ENCODE measurements at places on chromosomes 4 and X. TPM values are rescaled to one million over a fixed set of nuclear protein-coding genes. Genes with fewer than 3 reads are reported as not detected.

The MAGEA4 gene
- not detected for total RNA-seq

DNA sequence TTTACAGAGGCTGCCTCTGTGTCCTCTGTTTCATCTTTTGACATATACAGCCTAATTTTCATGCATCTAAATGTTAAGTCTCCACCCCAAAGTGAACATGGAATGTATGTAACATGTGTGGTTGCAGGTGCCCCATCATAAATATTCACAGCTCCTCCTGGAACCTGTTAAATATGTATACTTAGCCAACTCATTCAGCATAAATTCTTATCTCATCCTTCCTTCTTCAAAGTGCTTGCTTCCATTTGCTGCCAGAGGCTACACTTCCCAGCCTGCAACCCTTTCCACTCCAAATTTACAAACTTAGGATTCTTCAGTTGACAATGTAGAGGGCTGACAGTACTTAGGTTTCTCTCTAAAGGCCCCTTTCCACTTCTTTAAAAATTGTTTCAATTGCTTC, 60.6 kb downstream of the F8 start:
- DNase-seq = no peak
- no peaks in the 10 kb centered on the region for H3K4me1 ChIP-seq

GRCh38 chrX:149470955-149471354, 34.2 kb downstream of the IDS start:
- no peaks in the 10 kb centered on the region for H3K27me3 ChIP-seq
- H3K4me1 ChIP-seq = no peaks in the 10 kb centered on the region
- no peaks in the 10 kb centered on the region for H3K36me3 ChIP-seq
- DNase-seq = peak; percentile 70
- H3K4me3 ChIP-seq = no peak overlapping the region
- no peak overlapping the region for H3K27ac ChIP-seq

DNA sequence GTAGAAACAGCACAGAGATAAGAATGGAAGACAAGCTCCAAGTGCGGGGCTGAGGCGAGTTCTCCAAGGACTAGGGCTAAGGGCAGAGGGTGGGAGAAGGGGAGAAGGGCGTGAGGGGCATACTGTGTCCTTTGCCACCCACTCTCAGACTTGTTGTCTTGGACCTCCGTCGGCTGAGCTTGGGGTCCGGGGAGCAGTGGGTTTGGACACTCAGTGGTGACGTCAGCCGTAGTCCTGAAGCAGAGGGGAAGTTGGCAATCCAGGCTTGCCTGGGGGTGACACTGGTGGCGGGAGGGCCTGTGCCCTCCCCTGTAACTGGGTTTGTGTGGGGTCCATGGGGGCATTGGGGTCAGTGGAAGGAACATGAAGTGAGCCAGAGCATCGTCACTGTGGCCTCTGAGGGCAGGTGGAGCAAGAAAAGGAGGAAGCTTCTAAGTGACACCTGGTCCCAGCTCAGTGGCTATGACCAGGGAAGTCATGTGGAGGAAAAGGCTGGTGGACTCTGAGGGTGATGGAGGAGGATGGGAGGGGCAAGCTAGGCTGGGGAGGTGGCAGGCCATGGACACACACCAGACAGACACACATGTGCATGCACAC, 17.6 kb downstream of the CD99 start:
- peaks cover 6% of the 10 kb centered on the region for H3K36me3 ChIP-seq
- no peak for DNase-seq
- no peak overlapping the region for H3K4me3 ChIP-seq
- H3K4me1 ChIP-seq = peaks cover 81% of the 10 kb centered on the region
- no peak overlapping the region for H3K27ac ChIP-seq
- no peaks in the 10 kb centered on the region for H3K27me3 ChIP-seq

DNA sequence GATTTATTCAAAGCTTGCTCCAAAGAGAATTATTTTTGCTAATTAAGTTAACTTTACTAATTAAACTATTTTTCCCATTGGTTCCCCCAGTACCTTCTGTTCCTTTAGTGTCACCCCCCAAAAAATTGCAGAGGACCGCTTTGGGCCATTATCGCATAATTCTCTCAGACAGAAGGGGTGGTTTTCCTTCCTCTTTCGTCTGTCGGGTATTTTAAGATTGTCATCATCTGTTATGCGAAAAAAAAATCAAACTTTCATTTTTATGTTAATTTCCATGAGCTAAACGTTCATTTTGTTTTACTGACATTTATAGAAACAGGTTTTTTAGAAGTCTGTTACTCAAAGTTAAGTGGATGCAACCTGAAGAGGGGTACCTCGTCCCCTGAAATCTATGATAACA, 76.2 kb upstream of the DDX3X start:
- no peaks in the 10 kb centered on the region for H3K36me3 ChIP-seq
- H3K4me3 ChIP-seq = no peak overlapping the region
- no peak for DNase-seq
- no peaks in the 10 kb centered on the region for H3K4me1 ChIP-seq

The CEP135 gene
- 6.4 TPM for total RNA-seq

The SPANXB1 gene
- not detected for total RNA-seq

GRCh38 chr4:7516096-7516772, 81.5 kb upstream of the PSAPL1 start:
- no peak overlapping the region for H3K27ac ChIP-seq
- H3K4me1 ChIP-seq = no peaks in the 10 kb centered on the region
- no peak for DNase-seq
- no peaks in the 10 kb centered on the region for H3K27me3 ChIP-seq
- no peak overlapping the region for H3K4me3 ChIP-seq

The ATP1B4 gene
- total RNA-seq = not detected

GRCh38 chr4:56241500-56241899, 145.8 kb downstream of the AASDH start:
- no peaks in the 10 kb centered on the region for H3K36me3 ChIP-seq
- no peak for DNase-seq
- H3K27ac ChIP-seq = no peak overlapping the region
- H3K4me1 ChIP-seq = no peaks in the 10 kb centered on the region
- no peaks in the 10 kb centered on the region for H3K27me3 ChIP-seq

GRCh38 chr4:10664408-10664807, 20.2 kb downstream of the CLNK start:
- H3K27me3 ChIP-seq = no peaks in the 10 kb centered on the region
- no peak overlapping the region for H3K4me3 ChIP-seq
- no peak overlapping the region for H3K27ac ChIP-seq
- H3K36me3 ChIP-seq = no peaks in the 10 kb centered on the region
- no peak for DNase-seq

DNA sequence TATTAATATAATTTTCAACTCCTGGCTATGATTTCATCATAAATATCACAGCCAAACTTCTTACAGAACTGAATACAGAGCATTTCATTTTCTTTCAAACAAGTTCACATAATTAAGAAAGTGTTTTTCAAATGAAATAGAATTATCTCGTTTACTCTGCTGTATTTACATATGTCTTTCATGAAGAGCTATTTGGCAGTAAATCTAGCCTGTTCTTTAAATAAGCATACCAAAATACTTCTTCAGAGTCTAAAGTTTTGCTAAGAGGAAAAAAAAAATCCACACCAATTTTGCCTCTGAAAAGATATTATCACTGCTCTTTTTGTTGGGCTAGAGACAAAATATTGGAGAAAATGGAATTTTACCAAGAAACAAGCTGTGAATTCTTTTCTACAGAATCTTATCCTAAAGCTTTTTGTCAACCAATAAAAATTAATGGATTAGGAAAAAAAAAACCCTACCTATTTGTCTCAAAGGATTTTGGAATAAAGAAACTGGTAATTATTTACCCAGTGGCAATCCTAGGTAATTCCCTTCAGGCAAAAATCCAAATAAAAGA, 287.9 kb upstream of the NR3C2 start:
- no peaks in the 10 kb centered on the region for H3K36me3 ChIP-seq
- H3K4me1 ChIP-seq = no peaks in the 10 kb centered on the region
- no peak overlapping the region for H3K27ac ChIP-seq
- H3K4me3 ChIP-seq = no peak overlapping the region
- no peak for DNase-seq

- no peaks in the 10 kb centered on the region for H3K27me3 ChIP-seq
- no peak overlapping the region for H3K4me3 ChIP-seq
- H3K4me1 ChIP-seq = no peaks in the 10 kb centered on the region
Observed at GRCh38 chrX:96615448-96615847, 69.2 kb upstream of the DIAPH2 start.

The HSFX3 gene
- not detected for total RNA-seq

The HMGN5 gene
- total RNA-seq = 3.2 TPM

DNA sequence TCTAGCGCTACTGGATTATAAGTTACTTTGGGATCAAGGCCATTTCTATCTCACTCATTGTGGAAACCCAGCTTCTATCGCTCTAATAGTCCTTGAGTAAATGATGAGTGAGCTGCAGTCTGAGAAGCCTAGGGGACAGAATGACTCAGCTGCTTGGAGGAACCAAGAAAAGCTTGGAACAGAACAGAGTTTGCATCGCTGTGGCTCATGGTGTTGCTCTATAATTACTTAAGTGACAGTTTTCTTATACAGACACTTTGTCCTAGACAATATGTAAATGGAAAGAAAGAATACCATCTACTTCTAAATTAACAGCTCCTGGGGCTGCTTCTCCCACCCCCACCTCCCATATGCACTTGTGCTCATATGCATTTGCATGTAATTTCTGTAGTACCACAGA, 156.9 kb downstream of the SLIT2 start:
- no peaks in the 10 kb centered on the region for H3K4me1 ChIP-seq
- no peaks in the 10 kb centered on the region for H3K36me3 ChIP-seq

DNA sequence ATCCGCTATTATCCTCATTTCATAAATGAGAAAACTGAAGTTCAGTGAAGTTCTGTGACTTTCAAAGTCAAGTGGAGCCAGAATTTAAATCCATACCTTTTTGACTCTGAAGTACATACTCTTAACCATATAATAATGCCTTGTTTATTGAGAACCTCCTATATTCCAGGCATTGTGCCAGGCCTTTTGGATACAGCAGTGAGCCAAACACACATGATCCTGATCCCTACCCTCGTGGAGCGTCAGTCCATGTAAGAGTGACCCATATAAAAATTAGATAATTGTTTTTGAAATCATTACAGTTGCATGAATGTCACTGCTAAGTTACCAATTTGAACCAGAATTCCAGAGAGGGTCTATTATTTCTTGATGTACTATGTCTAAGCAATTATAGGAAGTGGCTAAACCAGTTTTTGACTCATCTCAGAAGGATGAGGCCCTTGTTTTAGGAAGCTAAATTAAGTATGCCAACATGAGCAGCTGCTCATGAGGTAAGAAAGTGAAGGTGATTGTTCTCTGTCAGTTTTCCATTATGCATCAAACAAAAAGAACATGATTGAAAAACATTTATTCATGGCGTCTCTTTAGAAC, 289.5 kb downstream of the GLUD2 start:
- DNase-seq = no peak
- H3K36me3 ChIP-seq = no peaks in the 10 kb centered on the region
- no peaks in the 10 kb centered on the region for H3K27me3 ChIP-seq
- no peaks in the 10 kb centered on the region for H3K4me1 ChIP-seq
- no peak overlapping the region for H3K4me3 ChIP-seq

DNA sequence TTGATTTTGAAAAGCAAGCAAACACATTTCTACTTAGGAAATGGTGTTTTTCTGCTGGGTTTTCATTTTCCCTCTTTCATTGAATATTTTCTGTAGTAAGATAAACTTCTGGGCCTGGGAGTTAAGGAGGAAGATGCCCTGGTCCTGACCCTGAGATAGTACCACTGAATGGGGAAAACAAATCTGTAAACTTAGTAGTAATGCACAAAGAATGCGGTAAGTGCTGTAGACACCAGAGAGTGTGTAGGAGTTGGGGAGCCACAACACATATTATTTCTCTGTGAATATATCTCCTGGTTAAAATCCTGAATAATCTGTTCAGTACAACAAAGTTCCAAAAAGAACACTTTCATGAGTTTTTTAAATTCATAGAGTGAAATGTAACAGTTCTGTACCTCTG, 178.3 kb downstream of the MAPK10 start:
- H3K4me3 ChIP-seq = no peak overlapping the region
- H3K27me3 ChIP-seq = no peaks in the 10 kb centered on the region
- no peak overlapping the region for H3K27ac ChIP-seq
- no peak for DNase-seq

The GNRHR gene
- not detected for total RNA-seq

DNA sequence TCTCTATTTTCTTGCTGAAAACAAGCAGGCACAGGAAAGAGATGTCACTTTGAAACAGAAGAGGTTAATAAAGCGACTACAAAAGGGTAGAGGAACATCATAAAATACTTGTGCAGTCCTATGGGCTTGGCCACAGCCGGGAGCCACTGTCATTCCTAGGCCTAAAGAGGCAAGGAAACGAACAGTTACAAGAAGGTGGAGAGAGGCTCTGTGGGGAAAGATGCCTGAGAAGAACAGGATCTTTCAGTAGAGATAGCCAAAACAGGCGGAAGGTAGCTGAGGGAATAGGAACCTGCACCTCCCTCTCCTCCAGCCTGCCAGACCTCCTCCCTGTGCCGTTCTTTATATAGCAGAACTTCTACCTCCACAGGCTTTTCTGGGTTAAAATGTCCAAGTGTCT, 57.4 kb upstream of the ARSJ start:
- no peaks in the 10 kb centered on the region for H3K27me3 ChIP-seq
- H3K36me3 ChIP-seq = no peaks in the 10 kb centered on the region
- DNase-seq = no peak
- H3K27ac ChIP-seq = no peak overlapping the region

The DDIT4L gene
- 0.55 TPM for total RNA-seq

GRCh38 chr4:130338851-130339250, 1242.9 kb downstream of the C4orf33 start:
- no peaks in the 10 kb centered on the region for H3K4me1 ChIP-seq
- DNase-seq = no peak
- H3K27me3 ChIP-seq = no peaks in the 10 kb centered on the region
- H3K36me3 ChIP-seq = no peaks in the 10 kb centered on the region
- no peak overlapping the region for H3K4me3 ChIP-seq
- H3K27ac ChIP-seq = no peak overlapping the region

DNA sequence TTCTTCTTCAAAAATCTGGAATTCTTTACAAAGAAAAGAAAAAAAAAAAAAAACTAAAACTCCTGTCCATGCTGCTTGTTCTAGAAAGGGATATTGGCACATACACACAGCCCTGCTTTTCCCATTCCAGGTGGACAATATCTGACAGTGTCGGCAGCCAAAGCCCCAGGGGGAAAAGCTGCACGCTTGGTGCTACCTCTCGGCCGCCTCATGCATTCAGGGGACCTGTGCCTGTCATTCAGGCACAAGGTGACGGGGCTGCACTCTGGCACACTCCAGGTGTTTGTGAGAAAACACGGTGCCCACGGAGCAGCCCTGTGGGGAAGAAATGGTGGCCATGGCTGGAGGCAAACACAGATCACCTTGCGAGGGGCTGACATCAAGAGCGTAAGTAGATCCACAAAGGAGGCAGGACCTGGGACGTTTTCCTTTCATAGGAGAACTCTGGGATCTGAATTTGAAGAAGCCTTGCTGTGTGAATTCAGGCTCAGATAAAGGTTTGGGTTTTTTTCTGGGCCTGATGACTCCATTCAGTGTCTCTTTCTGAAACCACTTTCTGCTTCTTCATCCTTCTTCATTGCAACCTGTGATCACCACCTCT, 71.9 kb downstream of the NPNT start:
- H3K27ac ChIP-seq = no peak overlapping the region
- DNase-seq = no peak
- no peak overlapping the region for H3K4me3 ChIP-seq
- H3K4me1 ChIP-seq = no peaks in the 10 kb centered on the region
- H3K36me3 ChIP-seq = no peaks in the 10 kb centered on the region

Data from left lung (tissue), 14 donors.